Fibroblast of the aortic adventitia (primary cell): ENCODE measurements at places on chromosomes 1 and 21.
A peak's percentile ranks its signal among the peaks of the same experiment; 100 is the strongest.

DNA sequence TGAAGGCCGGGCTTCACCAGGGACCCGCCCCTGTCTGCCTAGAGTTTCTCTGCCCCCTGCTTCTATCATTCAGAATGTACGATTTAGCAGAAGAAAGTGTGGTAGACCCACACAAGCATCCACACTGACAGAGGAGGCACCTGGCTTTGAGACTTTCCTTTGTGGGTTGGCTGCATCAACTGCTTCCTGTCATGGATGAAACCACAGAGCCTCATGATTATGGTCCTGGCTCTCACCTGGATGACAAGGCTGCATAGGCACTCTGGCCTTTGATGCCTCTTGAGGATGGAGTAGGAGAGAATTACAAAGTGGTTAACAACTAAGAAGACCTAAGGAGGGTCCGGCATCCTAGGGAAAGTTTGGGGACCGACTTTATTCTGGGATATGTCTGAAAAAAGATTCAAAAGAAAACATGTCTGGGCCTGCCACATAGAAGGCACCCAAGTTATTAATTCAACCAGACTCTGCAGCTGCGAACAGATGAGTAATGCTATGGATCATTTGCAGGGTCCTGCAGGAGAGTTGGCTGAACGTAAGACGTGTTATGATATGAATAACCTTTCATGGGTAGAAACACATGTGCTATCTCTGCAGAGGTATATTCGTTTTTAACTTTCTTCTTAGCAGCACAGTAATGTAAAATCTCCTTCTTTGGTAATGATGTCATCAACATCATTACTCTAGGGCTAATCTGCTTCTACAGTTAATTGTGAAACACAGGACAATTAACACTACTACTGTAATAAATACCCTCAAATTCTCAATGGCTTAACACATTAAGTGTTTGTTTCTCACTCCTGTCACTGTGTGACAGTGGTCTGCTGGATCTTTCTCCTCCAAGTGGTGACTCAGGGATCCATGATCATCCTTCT is 136.2 kb downstream of the SLC35F3 start:
- DNase-seq = no peak

DNA sequence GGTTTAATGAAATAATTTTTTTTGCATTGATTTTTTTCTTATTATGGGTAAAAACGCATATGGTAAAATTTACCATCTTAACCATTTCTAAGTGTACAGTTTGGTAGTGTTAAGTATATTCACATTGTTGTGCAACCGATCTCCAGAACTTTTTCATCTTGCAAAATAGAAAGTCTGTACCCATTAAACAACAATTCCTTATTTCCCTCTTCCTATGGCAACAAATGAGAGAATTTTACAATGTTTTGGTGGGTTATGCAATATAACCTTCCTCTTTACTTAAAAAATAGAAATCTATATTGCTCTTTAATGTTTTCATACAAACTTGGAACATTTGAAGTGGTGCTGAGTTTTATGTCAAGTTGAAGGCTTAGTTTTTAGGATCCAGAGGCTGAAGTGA is 26.6 kb downstream of the MAP3K7CL start:
- no peak for DNase-seq

- peak; percentile 64 for DNase-seq
Observed at GRCh38 chr1:234607109-234608024, 2.6 kb downstream of the IRF2BP2 start.

DNA sequence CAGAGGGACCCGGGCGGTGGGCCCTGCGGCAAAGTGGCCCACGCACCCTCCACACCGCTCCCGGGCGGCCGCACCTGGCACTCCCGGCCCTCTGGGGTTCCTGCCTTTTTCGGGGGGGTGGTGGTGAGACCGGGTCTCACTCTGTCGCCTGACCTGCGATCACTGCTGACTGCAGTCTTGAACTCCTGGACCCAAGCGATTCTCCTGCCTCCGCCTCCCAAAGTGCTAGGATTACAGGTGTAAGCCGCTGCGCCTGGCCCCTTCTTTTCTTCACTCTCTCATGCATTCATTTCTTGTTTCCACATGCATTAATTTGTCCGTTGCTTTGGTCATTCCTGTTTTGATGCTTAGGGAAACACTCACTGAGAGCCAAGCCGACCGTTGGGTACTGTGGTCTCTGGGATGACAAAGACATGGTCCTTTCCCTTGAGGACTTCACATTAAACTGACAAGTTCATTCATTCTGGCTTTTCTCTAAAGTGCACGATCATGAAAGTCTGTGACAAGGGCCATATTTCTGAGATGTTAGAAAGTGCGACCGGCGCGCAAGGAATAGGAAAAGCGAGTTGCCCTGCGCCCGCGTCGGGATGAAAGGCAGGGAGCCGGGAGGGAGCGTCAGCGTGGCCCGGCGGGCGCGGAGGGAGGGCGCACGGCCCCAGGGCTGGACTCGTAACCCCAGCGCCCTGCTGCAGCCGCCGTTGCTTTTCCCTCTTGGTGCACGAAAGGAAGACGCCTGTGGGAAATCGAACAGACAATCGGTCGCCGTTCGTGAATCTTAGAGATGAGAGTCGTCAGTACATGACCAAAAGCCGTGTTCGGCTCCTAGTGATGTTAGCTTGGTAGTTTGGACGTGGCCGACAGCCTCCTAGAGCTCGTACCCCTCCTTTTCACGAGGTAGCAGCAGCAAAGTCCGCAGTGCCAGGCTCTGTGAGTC is 1.0 kb upstream of the MCOLN2 start:
- peak; percentile 9 for DNase-seq

DNA sequence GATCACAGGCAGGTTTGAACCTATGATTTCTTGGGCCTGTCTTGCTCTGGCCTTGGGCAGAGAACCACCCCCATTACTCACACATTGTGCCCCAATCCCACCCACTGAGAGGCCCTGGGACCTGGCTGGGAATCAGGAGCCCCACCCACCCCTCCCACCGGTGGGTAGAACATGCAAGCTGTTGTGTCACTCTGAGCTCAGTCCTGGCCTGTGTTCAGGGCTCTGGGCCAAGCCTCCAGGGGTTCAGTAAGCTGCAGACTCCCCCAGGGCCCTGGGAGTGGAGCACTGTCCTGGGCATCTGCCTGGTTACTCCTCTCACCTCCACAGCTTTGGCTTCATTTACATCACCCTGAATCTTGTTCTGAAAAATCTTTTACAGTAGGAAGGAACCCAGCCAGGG is 270.5 kb downstream of the RRAGC start:
- peak; percentile 12 for DNase-seq

DNA sequence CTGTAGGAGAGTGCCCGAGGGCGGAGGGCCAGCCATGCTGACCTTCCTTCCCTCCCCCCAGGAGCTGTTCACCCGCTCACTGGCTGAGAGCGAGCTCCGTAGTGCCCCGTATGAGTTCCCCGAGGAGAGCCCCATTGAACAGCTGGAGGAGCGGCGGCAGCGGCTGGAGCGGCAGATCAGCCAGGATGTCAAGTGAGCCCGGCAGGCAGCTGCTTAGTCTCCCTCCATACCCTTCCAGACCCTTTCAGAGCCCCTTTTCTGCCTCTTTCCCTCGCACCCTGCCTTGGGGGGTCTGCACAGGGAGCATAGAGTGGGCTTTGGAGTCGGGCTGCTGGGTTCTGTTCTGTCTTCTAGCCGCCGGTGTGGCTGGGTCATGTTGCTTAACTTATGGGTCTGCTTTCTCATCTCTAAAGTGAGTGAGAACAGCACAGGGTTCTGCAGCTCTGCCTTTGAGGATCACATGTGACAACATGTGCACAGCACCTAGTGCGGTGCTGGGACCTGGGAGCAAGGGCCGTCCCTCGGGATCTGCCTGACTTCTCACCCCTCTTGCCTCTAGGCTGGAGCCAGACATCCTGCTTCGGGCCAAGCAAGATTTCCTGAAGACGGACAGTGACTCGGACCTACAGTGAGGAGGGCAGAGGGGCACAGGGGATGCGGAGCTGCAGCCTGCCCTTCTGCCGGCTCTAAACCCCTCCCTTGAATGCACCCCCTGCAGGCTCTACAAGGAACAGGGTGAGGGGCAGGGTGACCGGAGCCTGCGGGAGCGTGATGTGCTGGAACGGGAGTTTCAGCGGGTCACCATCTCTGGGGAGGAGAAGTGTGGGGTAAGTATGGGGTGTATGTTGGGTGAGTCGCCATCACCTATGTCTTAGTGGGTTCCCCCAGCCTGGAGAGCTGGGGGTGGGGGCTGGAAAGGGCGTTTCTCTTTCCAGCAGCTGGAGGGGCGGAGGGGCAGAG is 6.2 kb downstream of the AMPD2 start:
- no peak for DNase-seq

- no peak for DNase-seq
Observed at GRCh38 chr21:36202726-36203602, 46.3 kb downstream of the DOP1B start.

DNA sequence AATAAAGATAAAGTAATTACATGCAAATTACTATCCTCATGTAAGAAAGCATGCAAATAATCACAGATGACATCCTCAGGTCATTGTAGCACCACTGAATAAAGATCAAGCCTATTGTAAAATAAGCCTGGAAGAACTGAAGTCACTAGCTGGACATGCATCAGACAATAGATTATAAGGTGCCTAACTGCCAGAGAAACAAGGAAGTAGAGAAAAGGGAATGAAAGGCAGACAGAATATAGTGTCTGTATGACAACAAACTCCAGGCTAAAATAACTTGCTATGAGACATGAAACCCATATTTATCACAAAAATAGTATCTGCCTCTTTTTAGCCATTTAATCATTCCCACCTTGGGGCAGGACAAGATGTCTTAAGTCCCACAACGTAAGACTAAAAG is 108.7 kb downstream of the ENAH start:
- no peak for DNase-seq

DNA sequence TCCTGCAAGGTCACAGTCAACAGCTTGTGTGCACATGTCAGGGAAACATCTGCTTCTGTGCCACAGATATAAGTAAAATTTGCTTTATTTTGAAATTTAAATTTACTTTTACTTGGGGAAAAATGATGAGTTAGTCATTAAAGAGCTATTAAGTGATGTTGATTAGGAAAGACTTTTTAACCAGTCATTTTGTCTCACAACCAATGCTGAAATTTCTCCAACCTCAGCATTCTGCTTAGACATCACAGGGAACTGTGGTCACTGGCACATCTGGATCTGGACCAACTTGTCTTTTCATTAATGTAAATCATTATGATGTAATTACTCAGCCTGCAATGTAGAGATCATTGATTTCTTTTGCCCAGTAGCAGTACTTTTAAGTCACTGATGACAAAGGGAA is 301.0 kb downstream of the TTLL7 start:
- DNase-seq = no peak

- no peak for DNase-seq
Observed at GRCh38 chr1:36869054-36869453, 165.3 kb downstream of the GRIK3 start.

DNA sequence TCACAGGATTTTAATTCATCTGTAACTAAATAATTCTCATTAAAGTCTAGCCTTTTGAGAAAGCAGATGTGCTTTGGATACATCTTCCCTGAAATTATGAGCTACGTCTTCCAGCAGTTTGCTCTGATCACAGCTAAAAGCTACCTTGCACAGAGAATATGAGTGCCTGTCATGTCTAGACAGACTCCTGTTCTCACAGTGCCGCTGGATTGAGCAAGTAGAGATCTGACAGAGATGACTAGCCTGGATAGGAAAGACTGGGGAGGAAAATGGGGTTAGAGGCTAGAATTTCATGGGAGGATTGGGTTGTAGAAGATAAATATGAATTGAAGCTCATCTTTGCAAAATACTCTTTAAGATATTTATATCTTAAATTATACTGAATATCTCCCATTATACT is 24.1 kb downstream of the CEPT1 start:
- no peak for DNase-seq

DNA sequence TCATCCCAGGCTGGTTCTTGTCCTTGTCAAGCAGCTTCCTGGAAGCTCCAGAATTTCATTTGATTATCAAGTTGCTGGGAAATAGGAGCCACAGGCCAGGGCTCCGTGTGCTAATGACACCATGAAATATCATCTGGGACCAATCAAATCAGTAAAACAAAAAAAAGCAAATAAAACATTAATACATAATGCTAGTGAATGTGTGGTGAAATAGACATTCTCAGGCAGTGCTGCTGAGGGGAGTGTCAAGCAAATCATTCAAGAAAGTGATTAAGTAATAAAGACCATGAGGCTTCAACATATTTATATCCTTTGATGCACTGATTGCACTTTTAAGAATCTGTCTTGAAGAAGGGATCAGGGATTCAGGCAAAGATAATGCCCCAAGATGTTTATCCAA is 213.7 kb downstream of the MATN1 start:
- no peak for DNase-seq

GRCh38 chr1:184965944-184966860 is 8.1 kb downstream of the NIBAN1 start:
- peak; percentile 49 for DNase-seq

DNA sequence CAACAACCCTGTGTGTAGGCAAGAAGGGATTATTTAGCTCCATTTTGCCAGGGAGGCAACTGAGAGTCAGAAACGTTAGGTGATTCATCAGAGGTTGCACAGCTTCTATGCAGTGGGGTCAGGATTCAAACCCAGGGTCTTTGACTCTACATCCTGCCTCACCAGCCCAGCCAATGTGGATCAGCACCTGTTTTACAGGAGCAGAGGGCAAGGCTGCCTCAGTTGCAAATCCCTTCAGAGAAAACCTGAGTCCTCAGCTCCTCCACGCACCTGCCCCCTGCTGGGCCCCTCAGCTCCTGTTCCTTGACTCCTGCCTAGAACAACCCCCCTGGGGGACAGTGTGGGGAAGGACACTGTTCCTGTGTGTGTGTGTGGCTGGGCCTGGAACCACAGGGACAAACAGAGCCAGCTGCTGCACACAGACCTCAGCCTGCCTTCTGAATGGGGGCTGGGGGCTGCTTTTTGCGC is 61.6 kb downstream of the LRRN2 start:
- no peak for DNase-seq

GRCh38 chr1:232880354-232880753 is 70.1 kb upstream of the NTPCR start:
- DNase-seq = peak; percentile 13

- DNase-seq = no peak
Observed at GRCh38 chr1:209062081-209062620, 521.4 kb upstream of the CAMK1G start.

DNA sequence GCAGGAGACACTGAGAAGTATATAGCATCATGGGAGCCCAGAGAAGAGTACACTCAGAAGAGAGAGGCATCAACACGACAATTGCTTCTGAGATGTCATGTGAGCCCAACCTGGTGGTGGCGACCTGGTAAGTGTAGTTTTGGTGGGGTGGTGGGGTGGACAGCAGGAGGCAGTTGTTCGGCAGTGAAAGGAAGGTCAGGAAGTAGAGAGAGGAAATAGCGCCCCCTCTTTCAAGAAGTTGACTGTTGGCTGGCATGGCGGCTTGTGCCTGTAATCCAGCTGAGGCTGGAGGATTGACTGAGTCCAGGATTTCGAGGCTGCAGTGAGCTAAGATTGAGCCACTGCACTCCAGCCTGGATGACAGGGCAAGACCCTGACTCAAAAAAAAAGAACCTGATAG is 12.6 kb downstream of the RSPO1 start:
- DNase-seq = no peak
